ENCODE measurements at places on chromosomes 7 and 10.

- peak; percentile 66 for DNase-seq
Observed at GRCh38 chr7:43220250-43220649, 107.8 kb downstream of the HECW1 start.

- no peak for DNase-seq
Observed at GRCh38 chr10:131314799-131315198, 3.3 kb upstream of the TCERG1L start.

DNA sequence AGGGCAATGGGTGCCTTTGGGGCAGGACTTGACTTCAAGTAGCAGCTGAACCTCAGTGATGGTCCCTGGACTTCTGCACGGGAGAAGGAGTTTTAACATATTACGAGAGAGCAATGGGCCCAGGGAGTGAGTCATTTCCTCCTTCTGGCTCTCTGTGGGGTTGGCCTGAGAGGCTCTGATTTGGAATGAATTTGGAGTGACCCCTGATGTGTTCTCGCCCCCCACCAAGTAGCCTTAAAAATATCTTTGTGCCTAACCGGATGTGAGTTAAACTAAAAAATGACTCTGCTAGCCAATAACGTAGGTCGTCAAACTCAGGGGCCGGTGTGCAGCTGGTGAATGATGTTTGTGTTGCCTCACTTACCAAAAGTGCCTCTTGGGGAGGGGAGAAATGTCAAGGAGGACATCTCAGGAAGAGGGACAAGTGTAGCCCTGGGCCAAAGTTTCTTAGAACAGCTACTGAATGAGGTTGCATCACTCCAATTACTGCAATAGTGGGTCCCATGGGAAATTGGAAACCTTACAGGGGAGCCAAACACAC is 656.6 kb downstream of the INHBA start:
- no peak for DNase-seq

DNA sequence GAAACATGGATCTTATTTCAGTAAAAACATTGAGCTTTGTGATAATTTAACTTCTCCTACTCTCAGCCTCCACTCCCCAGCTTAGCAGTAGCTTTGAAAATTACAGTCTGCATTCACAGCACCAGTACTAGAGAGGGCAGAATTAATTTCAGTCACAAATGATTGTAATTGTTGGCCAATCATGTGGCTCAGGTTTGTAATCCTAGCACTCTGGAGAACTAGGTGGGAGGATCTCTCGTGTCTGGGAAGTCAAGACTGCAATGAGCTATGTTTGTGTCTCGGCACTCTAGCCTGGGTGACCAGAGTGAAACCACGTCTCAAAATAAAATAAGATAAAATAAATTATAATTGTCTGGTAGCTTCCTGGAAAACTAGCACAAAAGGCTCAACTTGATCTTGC is 620.9 kb downstream of the TNS3 start:
- DNase-seq = no peak

- DNase-seq = no peak
Observed at GRCh38 chr7:39847227-39847626, 102.8 kb upstream of the CDK13 start.

GRCh38 chr7:117941138-117941810 is 68.0 kb upstream of the CTTNBP2 start:
- no peak for DNase-seq

DNA sequence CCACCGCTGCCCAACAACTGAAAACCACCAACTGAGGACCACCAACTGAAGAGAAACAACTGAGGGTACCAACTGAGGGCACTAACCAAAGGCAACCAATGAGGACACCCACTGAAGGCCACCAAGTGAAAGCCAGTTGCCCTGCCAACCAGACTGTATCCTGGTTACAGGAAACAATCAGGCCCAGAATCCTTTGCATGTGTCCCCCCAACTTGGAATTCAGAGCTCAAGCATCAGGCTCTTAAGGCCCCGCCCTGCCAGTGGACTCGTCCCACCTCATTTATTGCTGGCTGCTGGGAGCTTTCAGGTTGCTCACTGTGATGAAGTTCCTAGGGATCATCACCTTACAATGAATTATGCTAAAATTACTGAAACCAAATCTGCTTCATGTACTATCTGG is 76.6 kb upstream of the ABI1 start:
- no peak for DNase-seq
